ENCODE measurements at places on chromosomes 4 and X.

DNA sequence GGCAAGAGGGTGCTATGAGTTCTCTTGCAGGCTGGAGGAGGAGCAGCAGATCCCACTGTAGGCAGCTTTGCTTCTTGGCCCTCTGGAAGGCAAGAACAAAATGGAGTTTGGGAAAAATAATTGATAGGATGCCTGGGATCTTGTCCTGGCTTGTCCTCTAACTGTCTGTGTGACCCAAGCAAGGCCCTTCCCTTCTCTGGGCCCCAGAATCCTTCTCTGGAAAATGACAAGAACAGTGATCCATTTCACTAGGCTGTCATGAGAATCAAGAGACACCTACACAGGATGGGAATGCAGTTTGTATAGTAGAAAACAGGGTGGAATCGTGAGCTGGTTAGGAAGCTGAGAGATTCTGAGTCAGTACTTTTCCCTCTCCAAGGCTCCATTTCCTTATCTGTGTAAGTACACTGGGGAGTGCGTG is 133.3 kb downstream of the PJA1 start:
- no peak for DNase-seq

DNA sequence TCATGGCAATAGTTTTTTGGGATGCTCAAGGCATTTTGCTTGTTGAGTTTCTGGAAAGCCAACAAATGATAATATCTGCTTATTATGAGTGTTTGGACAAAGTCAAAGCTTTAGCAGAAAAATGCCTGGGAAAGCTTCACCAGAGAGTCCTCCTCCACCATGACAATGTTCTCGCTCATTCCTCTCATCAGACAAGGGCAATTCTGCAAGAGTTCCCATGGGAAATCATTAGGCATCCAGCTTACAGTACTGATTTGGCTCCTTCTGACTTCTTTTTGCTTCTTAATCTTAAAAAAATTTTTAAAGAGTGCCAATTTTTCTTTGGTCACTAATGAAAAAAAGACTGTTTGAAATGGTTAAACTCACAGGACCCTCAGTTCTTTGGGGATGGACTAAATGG is 136.3 kb downstream of the UBE2K start:
- no peak for DNase-seq

DNA sequence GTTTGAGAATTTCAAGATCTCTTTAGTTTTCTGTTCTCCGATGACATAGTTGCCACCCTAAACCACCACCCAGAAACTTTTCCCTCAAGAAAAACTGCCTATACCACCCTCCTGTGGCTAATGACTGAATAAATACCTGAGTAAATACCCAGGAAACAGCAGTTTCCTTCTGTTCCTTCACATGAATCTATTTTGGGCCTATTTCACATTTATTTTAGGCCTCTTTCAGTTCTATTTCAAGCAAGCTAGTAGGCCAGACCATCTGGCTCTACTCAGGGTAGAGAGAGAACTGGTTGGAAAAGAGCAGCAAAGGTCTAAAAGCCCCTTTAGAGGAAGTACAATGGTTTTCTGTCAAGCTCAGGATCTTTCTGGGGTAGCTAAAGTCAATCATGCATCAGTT is 23.4 kb downstream of the ARHGEF9 start:
- DNase-seq: no peak

DNA sequence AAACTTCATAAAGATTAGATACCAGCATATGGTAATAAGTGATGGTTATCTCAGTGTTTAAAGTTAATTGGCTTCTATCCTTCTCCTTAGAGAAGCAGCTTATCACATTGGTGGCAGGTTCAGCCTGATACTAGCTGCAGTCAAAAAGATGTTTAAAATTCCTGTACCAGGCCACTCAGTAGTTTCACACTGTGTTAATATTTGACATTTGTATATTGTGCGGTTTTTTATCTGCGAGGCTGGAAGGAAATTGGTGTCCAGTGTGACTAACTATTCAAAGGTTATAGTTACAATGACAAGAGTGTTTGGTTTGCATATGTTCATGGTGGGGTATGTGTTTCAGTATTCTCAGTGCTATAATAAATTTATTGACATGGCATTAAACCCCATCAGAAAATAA is 27.5 kb upstream of the TBC1D8B start:
- DNase-seq: no peak

- no peak for DNase-seq
These were observed 20.4 kb upstream of the GPM6B start for GRCh38 chrX:13837290-13837745.

DNA sequence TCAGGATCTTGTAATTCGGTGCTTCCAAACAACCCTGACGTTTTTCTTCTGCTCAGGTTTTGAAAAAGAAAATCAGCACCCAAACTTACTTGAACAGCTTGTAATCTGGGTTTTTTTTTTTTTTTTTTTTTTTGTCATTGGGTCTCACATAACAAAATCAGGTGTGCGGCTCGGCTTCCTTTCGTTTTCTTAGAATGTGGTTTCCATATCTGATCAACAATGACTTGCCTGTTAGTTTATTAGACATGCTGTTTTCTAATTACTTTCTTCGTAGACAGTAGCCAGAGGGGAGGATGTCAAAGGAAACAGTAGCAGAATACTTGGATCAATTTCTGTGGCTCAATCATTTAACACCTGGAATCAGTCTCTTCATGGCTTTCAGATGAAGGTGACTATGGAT is 890 bp upstream of the FREM3 start:
- no peak for DNase-seq

GRCh38 chrX:2550328-2551020 is 49.7 kb upstream of the DHRSX start:
- no peak for DNase-seq

GRCh38 chr4:139521754-139522401 is 34.1 kb downstream of the SETD7 start:
- no peak for DNase-seq

DNA sequence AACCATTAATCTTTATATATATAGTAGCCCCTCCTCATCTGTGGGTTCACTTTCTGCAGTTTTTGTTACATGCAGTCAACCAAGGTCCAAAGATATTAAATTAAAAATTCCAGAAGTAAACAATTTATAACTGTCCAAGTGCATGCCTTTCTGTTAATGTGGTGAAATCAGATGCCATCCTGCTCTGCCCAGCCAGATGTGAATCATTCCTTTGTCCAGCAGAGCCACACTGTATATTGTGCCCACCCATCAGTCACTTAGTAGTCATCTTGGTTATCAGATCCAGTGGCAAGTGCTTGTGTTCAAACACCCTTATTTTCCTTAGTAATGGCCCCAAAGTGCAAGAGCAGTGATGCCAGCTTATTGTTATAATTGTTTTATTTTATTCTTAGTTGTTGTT is 17.2 kb upstream of the PRDM5 start:
- DNase-seq: no peak

GRCh38 chrX:84186603-84187532 is 1.1 kb downstream of the RPS6KA6 start:
- peak; percentile 0 for DNase-seq

All from left renal pelvis (tissue), 4 donors.